ENCODE measurements at places on chromosomes 2 and 18. TPM values are rescaled to one million over a fixed set of nuclear protein-coding genes. Genes with fewer than 3 reads are reported as not detected.

Gene REG3G
- total RNA-seq = not detected

Gene TAF1B
- total RNA-seq = 38.1 TPM

Gene CFAP65
- not detected for total RNA-seq

Gene SERPINB2
- total RNA-seq = 9.7 TPM

Gene TBR1
- not detected for total RNA-seq

Gene ZSWIM2
- total RNA-seq = not detected

Gene SP9
- total RNA-seq = 1.4 TPM

Gene LRP2
- total RNA-seq = 0.10 TPM

Gene AP1S3
- 3.0 TPM for total RNA-seq

Gene VSNL1
- total RNA-seq = 20.6 TPM

Gene ANO7
- total RNA-seq = 0.10 TPM

Gene RTKN
- 42.1 TPM for total RNA-seq

Gene RIT2
- total RNA-seq = not detected

Gene DYSF
- 100 TPM for total RNA-seq

Gene GDF7
- 0.82 TPM for total RNA-seq

Gene R3HDM1
- 17.6 TPM for total RNA-seq

Gene TP53I3
- total RNA-seq = 29.1 TPM

Gene TXNL1
- 63.2 TPM for total RNA-seq

Gene CEP76
- total RNA-seq = 9.8 TPM

Gene MEIS1
- total RNA-seq = 72.7 TPM

Gene HNMT
- total RNA-seq = 17.3 TPM

Gene RPRM
- 0.21 TPM for total RNA-seq

Gene KCNK3
- 1.1 TPM for total RNA-seq

Gene ALPG
- not detected for total RNA-seq

Gene HOXD9
- 1.8 TPM for total RNA-seq

Gene GKN2
- not detected for total RNA-seq

Gene MC2R
- not detected for total RNA-seq

Gene KDM3A
- 93.8 TPM for total RNA-seq

Gene CTNNA2
- total RNA-seq = 0.92 TPM

Gene RRM2
- 20.3 TPM for total RNA-seq

Gene EPHA4
- total RNA-seq = 26.2 TPM

Gene MFF
- 86.2 TPM for total RNA-seq

Gene RESP18
- not detected for total RNA-seq

Gene HOXD4
- 1.5 TPM for total RNA-seq

Gene HOXD8
- total RNA-seq = 2.7 TPM

Measured in tongue (tissue), 3 donors.